ENCODE measurements at places on chromosomes 13 and 19. TPM values are rescaled to one million over a fixed set of nuclear protein-coding genes. Genes with fewer than 3 reads are reported as not detected.

PSG4 gene
- total RNA-seq: not detected

IFNL1 gene
- total RNA-seq: 1.6 TPM

PLVAP gene
- total RNA-seq: 0.14 TPM

GRCh38 chr13:94556621-94557020 lies 39.3 kb downstream of the TGDS start:
- H3K4me1 ChIP-seq: peaks cover 17% of the 10 kb centered on the region
- DNase-seq: no peak
- no peak overlapping the region for H3K4me3 ChIP-seq
- no peak overlapping the region for H3K27ac ChIP-seq
- no peaks in the 10 kb centered on the region for H3K36me3 ChIP-seq

GRCh38 chr19:3276341-3276799 lies 51.9 kb downstream of the CELF5 start:
- H3K27me3 ChIP-seq: peaks cover 11% of the 10 kb centered on the region
- H3K4me3 ChIP-seq: peak overlapping the region; percentile 33
- peak; percentile 65 for DNase-seq
- peaks cover 10% of the 10 kb centered on the region for H3K4me1 ChIP-seq
- H3K27ac ChIP-seq: no peak overlapping the region
- H3K36me3 ChIP-seq: no peaks in the 10 kb centered on the region

DNA sequence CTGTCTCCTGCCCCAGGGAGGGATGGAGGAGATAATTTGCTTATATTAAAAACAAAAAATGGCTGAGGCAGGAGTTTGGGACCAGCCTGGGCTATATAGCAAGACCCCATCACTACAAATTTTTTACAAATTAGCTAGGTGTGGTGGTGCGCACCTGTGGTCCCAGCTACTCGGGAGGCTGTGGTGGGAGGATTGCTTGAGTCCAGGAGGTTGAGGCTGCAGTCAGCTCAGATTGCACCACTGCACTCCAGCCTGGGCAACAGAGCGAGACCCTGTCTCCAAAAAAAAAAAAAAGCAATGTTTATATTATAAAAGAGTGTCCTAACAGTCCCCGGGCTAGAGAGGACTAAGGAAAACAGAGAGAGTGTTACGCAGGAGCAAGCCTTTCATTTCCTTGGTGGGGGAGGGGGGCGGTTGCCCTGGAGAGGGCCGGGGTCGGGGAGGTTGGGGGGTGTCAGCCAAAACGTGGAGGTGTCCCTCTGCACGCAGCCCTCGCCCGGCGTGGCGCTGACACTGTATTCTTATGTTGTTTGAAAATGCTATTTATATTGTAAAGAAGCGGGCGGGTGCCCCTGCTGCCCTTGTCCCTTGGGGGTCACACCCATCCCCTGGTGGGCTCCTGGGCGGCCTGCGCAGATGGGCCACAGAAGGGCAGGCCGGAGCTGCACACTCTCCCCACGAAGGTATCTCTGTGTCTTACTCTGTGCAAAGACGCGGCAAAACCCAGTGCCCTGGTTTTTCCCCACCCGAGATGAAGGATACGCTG lies 184.0 kb downstream of the KDM4B start:
- H3K36me3 ChIP-seq: no peaks in the 10 kb centered on the region
- DNase-seq: no peak
- no peak overlapping the region for H3K4me3 ChIP-seq
- H3K27ac ChIP-seq: no peak overlapping the region

GRCh38 chr13:112779856-112780604 lies 90.2 kb downstream of the ATP11A start:
- H3K27me3 ChIP-seq: no peaks in the 10 kb centered on the region
- no peak overlapping the region for H3K4me3 ChIP-seq
- H3K27ac ChIP-seq: no peak overlapping the region
- H3K4me1 ChIP-seq: peaks cover 12% of the 10 kb centered on the region
- no peak for DNase-seq

DNA sequence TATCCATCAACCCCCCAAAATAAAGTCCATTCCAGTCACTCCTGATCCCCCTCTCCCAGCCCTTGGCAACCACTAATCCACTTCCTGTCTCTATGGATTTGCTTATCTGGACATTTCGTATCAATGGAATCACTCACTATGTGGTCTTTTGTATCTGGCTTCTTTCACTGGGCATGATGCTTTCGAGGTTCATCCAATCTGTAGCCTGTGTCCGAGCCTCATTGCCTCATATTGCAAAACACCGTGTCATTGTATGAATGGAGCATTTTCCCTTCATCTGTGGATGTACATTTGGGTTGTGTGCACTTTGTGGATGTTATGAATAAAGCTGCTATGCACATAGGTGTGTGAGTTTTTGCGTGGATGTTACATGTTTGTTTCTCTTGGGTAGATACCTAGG lies 1.4 kb upstream of the FZR1 start:
- H3K4me1 ChIP-seq: peaks cover 40% of the 10 kb centered on the region
- peak overlapping the region; percentile 89 for H3K4me3 ChIP-seq
- H3K27ac ChIP-seq: peak overlapping the region; percentile 93
- H3K36me3 ChIP-seq: peaks cover 11% of the 10 kb centered on the region

Measured in activated CD4-positive, alpha-beta memory T cell treated with anti-CD3 and anti-CD28 coated beads for 36 hours (primary cell).